DMS79 treated with DMSO at 0.1 percent for 48 hours (cell line): ENCODE measurements at places on chromosomes 4 and X.

GRCh38 chr4:81335122-81335912 lies 120.3 kb upstream of the PRKG2 start:
- DNase-seq = no peak

DNA sequence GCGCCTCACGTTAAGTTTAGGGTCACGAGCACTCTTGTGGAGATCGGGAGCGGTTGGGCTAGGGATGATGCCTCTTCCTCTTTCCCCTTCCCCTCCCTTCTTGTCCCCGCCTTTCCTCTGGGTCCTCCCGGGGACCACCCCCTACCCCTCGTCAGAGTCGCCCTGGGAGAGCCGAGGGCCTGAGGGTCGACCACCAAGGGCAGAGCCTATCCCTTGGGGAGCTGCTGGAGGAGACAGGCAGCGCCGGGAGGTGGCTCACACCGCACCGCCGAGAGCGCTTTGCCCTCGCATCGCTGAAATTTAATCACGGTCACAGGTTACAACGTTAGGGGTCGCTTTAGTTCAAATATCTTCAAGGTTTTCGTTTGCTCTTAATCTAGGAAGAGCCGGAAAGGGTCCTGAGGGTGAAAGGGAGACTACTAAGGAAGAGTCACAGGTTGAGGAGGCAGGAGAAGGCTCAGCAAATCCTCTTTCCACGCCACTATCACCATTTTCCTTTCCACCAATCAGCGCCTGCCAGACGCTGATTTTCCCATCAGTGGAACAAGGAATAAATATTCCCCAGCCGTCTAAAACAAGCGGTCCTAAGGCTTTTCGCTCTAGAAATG lies 528 bp upstream of the SNCA start:
- no peak for DNase-seq

- DNase-seq = no peak
Measured at GRCh38 chrX:30935985-30936384, 46.9 kb upstream of the TAB3 start.

DNA sequence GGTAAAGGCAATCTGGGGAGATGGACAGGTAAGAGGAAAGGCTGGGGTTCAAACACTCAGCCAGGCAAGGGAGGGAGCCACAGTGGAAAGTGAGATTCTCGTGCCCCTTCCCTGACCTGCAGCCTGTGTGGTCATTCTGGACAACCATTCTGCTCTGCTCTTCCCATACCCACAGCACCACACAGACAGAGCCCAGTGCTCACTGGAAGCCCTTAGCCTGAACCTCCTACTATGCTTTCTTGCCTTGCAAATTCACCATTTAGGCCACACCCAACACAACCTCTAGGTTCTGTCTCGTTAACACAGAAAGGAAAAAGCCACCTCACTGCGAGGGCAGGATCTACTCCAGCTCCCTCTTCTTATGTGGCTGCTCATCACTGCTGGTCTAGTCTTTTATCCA lies 92.7 kb downstream of the SHISA3 start:
- no peak for DNase-seq

DNA sequence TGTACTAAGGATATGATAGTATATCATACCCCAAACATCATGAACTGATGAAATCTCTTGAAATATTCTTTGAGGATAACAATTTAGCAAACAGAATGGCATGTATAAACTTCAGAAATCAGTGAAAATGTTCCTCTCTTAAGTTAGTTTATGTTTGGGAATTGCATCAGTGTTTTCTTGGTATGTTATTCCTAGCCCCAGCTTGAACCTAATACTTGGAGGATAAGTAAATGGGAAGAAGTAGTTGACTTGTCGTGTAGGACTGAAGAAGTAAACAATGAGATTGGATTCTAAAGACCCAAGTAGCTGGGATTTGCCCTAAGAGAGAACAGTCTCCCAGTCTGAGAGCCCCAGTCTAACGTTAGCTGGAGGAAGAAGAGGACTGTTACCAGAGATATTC lies 355.7 kb downstream of the GALNTL6 start:
- DNase-seq = no peak

GRCh38 chr4:128720270-128720669 lies 89.2 kb upstream of the JADE1 start:
- DNase-seq = no peak
